ENCODE measurements at places on chromosomes 12 and 14.

GRCh38 chr12:19447386-19447785, 8.1 kb downstream of the AEBP2 start:
- DNase-seq = no peak

GRCh38 chr12:107200394-107200793, 107.0 kb upstream of the CRY1 start:
- DNase-seq = no peak

GRCh38 chr12:8036346-8036745, 3.8 kb downstream of the FOXJ2 start:
- DNase-seq = peak; percentile 35

DNA sequence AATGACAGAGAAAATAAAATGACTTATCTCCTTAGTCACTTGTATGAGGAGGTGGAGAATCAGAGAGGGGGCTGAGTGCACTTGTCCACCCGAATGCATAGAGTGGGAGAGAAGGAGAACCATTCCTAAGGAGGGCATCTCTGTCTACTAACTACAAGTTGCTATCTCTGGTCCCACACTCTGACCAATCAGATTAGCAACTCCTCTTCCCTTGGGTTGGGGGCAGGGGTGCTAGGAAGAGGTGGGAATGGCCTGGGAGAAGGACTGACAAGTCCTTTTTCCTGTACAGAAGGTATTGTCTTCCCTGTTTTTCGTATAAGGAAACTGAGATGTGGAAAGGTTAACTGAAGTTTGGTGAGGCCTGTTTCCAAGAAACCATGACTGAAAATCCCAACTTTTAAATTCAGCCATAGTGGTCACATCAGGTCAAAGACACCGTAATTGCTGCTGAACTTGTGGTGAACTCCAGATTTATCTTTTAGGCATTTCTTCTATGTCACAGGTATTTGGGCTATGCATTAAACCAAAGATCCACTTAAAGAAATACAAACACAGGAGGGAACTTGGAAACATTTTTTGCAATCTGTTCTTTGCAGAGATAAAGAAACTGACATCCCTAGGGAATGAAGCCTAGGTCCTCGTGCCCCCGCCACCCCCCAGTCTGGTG, 207.8 kb downstream of the CRADD start:
- DNase-seq = no peak

DNA sequence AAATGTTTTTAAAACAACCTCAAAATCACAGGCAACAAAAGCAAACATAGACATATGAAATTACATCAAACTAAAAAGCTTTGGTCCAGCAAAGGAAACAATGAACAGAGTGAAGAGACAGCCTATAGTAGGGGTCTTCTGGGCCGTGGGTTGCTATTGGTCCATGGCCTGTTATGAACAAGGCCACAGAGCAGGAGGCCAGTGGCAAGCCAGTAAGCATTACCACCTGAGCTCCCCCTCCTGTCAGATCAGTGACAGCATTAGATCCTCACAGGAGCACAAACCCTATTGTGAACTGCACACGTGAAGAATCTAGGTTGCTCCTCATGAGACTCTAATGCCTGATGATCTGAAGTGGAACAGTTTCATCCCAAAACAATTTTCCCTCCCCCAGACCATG, 174.0 kb downstream of the DIO2 start:
- no peak for DNase-seq

DNA sequence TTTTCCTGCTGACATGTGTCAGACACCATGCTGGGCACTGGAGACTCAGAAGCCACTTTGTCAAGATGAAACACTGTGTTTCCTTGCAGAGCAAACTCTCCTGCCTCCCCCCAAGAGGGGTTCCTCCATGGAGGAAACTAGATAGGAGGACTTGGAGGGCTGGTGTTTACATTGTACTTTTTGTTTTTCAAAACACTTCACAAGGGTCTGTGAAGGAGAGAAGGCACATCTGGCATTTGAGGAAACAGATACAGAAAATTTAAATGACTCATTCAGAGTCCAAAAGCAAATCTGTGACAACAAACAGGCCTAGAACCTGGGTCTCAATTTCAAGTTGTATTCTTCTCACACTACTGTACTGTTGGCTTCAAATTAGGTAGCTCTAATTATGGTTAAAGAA, 6.7 kb upstream of the CDKL1 start:
- no peak for DNase-seq

DNA sequence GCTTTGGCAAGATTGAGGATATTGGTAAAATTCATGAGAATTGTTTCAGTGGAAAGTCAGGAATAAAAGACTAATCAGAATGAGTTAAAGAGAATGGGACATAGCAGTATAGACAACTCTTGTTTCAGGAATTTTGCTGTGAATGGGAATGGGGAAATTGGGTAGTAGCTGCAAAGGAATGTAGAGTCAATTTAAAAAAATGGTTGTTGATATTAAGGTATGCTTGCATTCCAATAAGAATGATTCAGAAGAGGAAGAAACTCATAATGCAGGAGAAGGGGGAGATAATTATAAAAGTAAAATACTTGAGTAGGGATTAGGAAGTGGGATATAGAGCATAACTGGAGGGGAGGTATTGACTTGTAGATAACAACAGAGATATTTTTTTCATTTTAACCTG, 40.7 kb downstream of the MNAT1 start:
- no peak for DNase-seq

DNA sequence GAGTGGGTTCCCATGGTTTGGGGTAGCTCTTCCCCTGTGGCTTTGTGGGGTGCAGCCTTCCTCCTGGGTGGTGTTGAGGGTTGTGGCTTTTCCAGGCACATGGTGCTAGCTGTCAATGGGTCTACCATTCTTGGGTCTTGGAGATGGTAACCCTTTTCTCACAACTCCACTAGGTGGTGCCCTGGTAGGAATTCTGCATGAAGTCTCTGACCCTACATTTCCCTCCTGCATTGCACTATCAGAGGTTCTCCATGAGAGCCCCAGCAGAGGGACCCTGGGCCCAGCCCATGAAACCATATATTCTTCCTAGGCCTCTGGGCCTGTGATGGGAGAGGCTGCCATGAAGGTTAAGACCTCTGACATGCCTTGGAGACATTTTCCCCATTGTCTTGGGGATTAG, 1093.3 kb downstream of the SLC16A7 start:
- no peak for DNase-seq

GRCh38 chr12:93427779-93428564, 13.8 kb downstream of the UBE2N start:
- no peak for DNase-seq

GRCh38 chr12:64461634-64462414, 9.9 kb downstream of the TBK1 start:
- no peak for DNase-seq

- peak; percentile 31 for DNase-seq
Observed at GRCh38 chr14:85531141-85531586, 1.2 kb downstream of the FLRT2 start.

DNA sequence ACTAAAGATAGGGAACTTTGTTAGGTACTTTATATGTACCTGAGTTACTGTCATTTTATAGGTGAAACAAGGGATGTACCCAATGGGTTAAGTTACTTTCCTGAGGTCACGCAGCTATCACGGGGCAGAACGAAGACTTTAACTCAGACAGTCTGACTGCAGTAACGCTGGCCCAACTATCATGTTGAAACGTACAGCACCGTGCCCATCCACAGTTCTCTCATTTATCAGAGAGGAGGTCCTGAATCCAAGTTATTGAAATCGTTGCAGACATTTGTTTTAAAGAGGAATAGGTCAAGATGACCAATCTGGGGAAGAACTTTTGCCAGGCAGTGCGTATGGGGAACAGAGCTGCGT, 587 bp upstream of the C12orf75 start:
- DNase-seq = no peak

- no peak for DNase-seq
Observed at GRCh38 chr14:32251530-32251929, 48.5 kb upstream of the RNU6-8 start.
